ENCODE measurements at places on chromosomes 4 and X.

- DNase-seq = no peak
These were observed 310.4 kb downstream of the ARAP2 start for GRCh38 chr4:35933901-35934300.

- no peak for DNase-seq
These were observed 18.7 kb upstream of the BCORL1 start for GRCh38 chrX:129963729-129964128.

DNA sequence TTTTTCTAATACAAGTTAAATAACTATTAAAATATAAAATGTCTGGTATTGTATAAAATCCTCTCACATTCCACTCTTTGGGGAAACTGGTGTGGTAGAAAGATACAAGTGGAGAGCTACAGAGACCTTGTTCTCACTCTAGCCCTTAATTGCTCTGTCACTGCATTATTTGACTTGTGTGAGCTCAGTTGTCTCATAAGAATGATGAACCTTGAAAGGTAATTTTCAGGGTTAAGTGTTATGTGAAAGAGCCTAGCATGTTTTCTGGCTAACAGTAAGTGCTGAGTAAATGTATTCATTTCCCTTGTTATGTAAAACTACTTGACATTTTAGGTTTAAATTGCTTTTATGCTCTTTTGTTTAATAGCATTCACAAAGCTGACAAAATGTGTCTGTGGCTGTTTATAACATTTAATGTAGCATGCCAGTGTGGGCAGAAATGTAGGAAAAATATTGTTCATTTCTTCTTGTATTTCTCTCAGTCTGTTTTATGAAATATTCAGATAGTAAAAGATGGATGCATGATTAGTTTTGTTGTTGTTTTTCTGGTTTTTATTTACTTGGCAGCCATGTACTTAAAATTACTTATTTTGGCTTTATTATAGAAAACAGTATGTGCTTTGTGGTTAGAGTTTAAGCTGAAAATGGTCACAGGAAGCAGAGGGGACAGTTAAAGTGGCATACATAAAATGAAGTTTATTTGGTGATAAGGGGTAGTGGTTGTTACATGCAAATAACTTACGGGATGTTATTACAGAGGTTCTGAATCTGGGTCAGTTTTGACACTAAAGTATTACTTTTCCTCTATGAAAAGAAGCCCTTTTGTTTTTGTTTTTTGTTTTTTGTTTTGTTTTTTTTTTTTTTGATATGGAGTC, 29.2 kb downstream of the SLAIN2 start:
- DNase-seq = no peak

DNA sequence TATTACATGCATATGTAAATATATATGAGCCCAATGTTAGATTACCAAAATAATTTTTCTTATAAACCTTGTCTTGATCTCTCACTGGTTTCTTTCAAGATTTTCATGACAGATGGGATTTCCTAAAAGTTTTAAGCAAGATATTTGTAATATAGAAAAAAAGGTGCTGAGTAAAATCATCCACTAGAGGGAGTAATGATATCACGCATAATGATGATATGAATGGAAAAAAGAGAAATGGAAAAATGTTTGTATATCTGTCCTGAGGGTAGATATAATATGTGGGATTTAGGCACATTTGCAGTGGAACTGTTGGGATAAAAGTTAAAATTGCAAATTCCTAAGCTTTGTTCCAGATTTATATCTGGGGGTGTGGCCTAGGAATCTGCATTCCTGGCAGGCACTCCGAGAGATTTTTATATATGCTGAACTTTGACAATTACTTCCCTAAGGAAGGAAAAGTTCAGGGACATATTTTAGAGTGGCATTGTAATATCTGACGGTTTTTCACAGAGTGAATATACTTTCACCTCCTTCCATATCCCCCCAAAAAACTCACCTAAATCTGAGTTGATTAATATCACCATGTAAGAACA, 60.5 kb downstream of the TMA16 start:
- peak; percentile 17 for DNase-seq

- no peak for DNase-seq
These were observed 126.1 kb downstream of the GPC3 start for GRCh38 chrX:133859336-133859735.

DNA sequence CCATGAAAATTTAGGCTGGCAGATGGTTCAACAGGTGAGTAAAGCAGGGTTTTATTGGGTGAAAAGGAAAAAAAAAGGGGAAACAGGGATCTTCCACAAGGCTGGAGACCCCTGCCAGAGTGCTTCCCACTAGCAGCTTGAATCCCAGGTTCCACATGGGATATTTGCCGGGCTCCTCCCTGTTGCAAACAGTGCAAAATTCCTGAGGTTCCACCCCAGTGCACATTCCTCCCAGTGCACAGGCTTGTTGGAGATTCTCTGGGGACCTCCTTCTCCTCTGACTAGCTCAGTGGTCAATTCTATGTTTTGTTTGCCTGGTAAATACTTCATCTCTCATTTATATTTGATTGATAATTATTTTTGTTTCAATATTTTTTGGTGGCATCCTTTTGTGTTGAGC, 66.4 kb upstream of the UGT2B15 start:
- no peak for DNase-seq

GRCh38 chr4:105386012-105386411, 87.8 kb downstream of the PPA2 start:
- no peak for DNase-seq

GRCh38 chr4:158420782-158421181, 100.9 kb upstream of the RXFP1 start:
- no peak for DNase-seq

GRCh38 chr4:153573221-153573620, 107.1 kb downstream of the TMEM131L start:
- DNase-seq = no peak

DNA sequence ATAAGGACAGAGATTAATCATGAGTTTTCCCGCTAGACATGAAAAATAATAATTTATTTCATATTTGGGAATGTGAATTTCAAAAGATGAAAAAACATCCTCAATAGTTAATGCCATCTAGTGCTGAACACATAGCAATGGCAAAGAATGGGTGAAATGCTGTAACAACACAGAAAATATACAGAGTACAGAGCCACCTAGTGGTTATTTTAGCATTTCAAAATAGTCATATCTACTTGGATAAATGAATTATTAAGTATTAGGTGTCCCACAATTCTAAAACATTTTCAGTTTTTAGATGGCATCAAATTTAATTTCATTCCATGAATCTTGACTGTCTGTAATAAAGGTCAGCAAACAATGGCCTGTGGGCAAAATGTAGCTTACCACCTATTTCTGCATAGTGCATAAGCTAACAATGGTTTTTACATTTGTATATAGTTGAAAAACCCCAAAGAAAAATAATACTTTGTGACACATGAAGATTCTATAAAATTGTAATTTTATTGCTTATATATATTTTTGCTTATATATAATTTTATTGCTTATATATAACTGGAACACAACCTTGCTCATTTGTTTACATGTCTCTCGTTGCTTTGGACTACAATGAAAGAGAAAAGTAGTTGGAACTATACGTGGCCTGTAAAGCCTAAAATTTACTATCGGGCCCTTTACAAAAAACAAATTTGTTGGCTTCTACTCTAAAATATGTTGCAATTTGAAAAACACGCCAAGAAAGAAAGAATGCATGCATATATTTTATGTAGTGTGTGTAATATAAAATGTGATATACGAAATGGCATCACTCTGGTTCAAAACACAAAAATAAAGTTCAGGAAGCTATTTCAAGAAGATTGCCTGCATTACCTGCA, 99.1 kb upstream of the FAM47C start:
- DNase-seq = no peak

GRCh38 chr4:16187455-16187854, 38.8 kb downstream of the TAPT1 start:
- no peak for DNase-seq

DNA sequence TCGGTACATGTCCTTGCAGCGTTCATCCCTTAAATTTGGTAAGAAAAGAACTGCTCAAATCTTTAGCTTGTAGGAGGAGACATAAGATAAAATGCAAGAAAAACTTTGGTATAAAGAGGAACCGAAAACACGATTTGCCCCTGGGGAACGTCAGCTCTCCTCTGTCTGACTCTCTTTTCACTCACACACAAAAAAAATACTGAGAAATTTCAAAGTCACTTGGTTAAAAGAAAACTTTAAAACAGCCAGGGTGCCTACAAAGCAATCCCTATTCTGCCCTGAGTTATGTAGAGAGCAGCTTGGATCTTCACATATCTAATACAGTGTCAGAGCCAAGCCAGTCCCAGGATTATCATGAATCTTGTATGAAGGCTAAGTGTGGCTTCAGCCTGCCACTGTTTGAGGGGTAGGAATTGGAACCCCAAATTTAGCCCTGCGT, 248.5 kb upstream of the CXXC4 start:
- no peak for DNase-seq

GRCh38 chr4:44914748-44915147, 188.4 kb upstream of the GNPDA2 start:
- DNase-seq = no peak

GRCh38 chr4:134708026-134708425, 506.4 kb upstream of the PABPC4L start:
- no peak for DNase-seq

DNA sequence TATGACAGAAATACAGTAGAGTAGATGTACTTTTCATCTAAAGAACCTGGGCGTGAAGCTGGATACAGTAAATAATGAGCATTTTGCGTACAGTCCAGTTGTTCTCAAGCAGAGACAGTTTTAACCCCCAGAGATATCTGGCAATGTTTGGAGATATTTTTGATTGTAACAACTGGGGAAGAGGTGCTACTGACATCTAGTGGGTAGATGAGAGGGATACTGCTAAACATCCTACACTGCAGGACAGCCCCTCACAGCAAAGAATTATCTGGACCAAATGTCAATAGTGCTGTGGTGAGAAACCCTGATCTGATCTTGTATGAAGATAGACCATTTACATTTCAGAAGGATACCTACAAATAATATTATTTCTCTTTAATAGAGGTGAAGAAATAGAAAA, 200.2 kb upstream of the FAM47A start:
- no peak for DNase-seq

DNA sequence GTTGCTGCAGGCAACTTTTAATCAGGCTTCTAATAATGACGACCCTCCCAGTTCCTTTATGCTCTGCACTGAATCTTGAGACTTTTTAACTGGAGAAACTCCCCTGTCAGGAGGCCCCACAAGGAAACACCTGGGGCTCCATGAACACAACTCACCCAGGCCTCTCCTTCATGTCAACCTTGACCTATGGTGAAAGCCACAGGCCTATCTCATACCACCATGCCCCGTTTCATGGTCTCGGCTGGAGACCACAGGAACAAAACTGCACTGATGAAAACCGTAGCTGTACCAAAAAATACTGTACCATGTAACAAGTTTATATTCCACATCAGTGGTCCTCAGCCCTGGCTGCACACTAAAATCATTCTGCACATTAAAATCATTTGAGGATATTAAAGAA, 57.0 kb downstream of the ZNF827 start:
- DNase-seq = no peak

DNA sequence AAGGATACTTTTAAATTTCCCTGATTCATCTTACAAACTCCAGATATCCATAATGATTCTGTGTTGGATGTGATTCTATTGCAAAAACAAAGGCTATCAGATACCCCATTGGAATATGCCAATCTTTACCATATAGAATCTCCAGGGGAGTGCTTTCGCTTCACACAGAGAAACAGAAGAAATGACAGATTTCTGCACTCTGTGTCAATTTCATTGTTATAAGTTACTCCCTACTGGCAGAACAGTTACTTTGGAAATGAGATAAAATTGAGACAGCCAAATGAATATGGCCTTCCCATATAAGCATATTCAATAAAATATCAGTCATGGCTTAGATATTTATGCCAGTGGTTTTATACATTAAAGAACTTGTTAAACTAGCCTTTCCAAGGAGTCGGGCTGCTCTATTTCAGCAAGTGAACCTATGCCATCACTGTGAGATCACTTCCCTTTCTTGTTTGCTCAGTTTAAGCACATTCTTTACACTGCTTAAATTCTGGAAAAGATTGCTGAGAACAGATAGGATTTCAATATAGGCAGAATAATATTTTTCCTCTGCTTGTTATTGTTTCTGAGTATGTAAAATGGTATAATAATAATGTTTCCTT, 127.5 kb upstream of the ANXA10 start:
- DNase-seq = no peak

DNA sequence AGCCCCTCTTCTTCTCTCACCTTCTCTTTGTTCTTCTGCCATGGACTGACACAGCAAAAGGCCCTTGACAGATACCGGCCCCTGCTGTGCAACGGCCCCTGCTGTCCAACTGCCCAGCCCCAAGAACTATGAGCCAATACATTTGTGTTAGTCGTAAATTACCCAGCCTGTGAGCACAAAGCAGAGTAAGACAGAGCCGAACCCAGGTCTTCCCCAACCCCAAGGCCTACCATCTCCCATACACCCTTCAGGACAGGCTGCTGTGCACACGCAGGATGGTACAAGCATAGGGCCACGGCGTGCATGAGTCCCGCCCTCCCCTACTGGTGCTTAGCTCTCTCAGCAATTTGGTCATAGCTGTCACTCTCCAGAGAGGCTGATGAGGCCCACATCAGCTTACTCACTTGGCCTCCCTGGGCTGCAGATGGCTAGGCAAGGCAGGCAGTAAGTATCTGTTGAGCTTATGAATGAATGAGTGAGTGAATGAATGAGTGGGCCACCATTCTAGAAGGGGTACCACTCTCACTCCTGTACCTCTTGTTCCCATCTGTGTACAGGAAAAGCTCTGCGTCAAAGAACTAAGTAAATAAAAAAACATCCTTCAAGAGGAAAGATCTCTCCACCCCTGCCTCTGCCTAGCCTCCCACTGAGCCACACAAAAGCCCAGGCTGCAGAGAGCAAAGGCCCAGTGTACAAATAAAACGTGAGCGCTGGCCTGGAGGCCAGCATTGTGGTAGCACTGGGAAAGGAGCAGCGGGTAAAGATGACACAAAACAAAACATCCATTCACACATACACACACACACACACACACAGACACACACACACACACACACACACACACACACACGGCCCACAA, 13.9 kb downstream of the WDR1 start:
- DNase-seq = no peak

DNA sequence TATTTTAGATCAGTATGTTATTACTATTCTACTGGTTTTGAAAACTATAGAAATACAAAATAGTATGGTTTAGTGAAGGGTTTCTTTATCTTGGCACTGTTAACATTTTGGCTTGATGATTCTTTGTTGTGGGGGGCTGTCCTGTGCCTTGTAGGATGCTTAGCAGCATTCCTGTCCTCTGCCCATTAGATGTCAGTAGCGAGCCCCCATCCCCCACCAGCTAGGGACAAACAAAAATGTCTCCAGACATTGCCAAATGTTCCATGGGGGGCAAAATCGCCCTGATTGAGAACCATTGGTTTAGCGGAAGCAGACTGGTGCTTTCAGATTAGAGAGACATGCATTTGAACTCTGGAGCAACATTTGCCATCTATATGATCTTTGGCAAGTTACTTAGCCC, 23.3 kb downstream of the SPARCL1 start:
- DNase-seq = no peak

DNA sequence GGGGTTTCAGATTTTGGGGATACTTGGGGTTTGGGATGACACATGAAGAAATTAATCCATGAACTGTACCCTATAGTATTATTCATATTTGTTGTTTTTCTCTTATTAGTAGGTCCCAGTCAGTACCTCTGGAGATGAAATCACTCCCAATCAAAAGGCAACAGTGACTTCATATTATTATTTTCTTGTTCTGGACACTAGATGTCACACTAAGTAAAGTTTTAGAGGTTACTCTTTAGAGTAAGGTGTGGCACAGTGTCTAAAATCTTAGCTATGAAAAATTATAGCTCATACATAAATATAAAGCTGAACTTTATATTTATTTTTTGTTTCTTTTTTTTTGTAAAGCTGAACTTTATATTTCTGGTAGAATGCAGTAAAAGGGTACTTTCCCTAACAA, 35.1 kb downstream of the FAM114A1 start:
- DNase-seq = peak; percentile 61

GRCh38 chr4:175891851-175892250, 79.8 kb upstream of the GPM6A start:
- DNase-seq = no peak

Data from CD4-positive, alpha-beta T cell treated with Interleukin-4 for 4 hours (primary cell).